ENCODE measurements at places on chromosomes 1 and 21.

DNA sequence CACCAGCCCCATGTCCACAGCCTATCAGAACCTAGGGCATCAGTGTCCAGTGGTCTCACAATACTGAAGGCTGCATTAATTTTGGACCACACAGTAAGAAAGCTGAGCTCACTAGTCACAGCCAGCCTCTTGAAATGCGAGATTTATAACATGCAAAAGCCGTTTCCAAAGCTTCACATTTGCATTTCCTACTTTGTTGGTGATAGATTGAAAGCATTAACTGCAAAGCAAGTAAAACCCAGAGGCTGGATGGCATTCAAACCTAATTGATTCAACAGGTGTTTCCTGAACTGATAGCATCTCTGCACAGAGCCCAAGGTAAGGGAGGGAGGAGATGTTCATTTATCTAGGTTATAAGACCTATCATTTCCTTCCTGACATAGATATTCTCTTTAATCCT lies 410.1 kb downstream of the OMA1 start:
- DNase-seq = no peak

DNA sequence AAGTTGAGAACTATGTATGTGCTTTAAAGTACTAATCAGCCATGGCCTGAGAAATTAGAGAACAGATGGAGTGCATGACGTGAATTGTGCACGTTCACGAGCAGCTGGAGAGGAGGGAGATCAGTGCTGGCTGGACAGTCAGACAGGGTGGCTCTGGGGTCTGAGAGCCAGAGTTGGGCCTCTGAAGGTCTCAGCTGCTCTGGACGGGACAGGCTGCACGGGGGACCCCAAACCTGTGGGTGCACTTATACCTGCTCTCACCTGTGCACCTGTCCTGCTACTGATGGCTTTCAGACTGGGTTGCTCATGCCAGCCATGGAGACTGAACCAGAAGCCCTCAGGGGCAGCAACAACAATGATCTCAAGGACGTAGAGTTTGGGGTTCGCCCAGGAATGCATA lies 43.5 kb downstream of the UMODL1 start:
- DNase-seq = no peak

GRCh38 chr1:36658838-36659237 lies 176.1 kb upstream of the CSF3R start:
- no peak for DNase-seq

- no peak for DNase-seq
Observed at GRCh38 chr1:66626261-66626660, 92.3 kb downstream of the SGIP1 start.

Data from effector CD8-positive, alpha-beta T cell (primary cell).